ENCODE measurements at places on chromosomes 4 and X.
A peak's percentile ranks its signal among the peaks of the same experiment; 100 is the strongest.

DNA sequence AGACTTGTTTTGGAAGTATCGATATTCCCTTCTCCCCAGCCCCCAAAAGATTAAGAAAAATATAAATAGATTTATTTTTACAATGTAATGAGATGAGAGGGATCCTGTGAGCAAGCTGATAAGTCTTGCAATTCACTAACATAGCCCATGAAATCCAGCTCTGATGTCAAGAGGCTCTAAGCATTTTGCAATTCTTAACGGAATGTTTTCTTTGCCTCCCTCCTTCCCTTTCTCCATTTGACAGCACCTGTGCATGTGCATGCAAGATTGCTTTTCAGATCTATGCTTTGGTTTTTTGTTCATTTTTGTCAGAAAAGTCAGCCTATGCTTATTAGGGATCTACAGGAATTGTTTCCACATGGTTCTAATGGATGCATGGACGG, 169.9 kb downstream of the SLIT2 start:
- DNase-seq: no peak

DNA sequence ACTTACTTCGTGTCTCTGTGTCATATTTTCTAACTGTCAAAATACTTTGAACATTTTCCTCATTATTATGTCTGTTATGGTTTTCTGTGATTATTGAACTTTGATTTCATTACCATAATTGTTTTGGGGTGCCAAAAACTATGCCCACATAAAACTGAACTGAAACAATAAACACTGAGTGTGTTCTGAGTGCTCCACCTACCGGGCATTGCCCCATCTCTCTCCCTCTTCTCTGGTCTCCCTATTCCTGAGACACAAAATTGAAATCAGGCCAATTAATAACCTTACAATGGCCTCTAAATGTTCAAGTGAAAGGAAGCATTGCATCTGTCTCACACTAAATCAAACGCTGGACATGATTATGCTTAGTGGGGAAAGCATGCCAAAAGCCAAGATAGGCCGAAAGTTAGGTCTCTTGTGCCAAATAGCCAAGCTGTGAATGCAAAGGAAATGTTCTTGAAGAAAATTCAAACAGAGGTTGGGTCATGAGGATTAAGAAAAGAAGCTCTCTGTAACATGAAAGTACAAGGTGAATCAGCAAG, 972.3 kb downstream of the PCDH7 start:
- DNase-seq: peak; percentile 36

DNA sequence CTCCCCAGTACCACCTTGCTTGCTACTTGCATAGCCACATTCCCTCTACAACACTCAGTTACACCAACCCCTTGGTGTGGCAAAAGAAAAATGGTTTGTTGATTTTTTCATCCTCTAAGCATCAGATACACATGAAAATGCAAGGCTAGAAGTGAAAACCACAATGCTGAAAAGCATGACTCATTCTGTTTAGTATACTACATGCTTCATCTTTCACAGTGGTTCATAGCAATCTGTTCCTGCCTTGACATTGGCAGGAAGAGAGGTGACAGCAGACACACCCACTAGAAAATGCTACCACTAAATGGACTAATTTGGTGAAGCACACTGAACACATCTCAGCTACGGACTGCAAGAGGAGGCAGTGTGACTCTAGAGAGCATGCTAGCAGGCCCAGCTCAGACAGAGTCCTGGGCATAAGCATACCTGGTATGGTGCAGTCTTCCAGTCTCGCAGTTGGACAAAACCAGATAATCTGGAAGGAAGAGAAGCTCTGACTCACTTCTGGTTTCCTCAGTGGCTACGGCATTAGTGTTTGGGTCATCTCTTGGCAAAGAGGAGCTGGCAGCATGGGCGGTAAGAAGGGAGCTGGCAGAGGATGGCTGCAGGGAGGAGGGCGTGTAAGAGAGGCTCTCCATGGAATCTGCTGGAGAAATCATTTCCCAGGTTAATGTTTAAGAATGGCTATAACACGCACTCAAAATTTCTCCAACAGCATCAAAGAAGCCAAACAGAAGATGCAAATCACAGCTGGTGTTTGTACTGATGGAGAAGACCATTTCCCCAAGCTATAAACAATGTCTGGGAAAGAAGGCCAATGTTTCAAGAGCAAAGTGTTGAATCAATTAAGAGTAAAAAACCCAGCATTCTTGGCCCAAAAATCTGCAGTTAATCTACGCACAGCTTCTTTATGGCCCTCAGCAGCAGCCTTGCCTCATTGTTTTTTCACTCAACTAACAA, 37.8 kb downstream of the GAB3 start:
- DNase-seq: no peak

GRCh38 chrX:78540171-78540570, 119.0 kb downstream of the RTL3 start:
- DNase-seq: no peak

- DNase-seq: no peak
Measured at GRCh38 chrX:119374736-119375135, 24.4 kb upstream of the SLC25A43 start.
